DMS153 (cell line): ENCODE measurements at places on chromosomes 3 and 15.
A peak's percentile ranks its signal among the peaks of the same experiment; 100 is the strongest.

GRCh38 chr15:92839696-92840095 is 60.4 kb upstream of the CHD2 start:
- peak; percentile 41 for DNase-seq

- no peak for DNase-seq
These were observed 607.2 kb upstream of the MDFIC2 start for GRCh38 chr3:70919661-70920060.

DNA sequence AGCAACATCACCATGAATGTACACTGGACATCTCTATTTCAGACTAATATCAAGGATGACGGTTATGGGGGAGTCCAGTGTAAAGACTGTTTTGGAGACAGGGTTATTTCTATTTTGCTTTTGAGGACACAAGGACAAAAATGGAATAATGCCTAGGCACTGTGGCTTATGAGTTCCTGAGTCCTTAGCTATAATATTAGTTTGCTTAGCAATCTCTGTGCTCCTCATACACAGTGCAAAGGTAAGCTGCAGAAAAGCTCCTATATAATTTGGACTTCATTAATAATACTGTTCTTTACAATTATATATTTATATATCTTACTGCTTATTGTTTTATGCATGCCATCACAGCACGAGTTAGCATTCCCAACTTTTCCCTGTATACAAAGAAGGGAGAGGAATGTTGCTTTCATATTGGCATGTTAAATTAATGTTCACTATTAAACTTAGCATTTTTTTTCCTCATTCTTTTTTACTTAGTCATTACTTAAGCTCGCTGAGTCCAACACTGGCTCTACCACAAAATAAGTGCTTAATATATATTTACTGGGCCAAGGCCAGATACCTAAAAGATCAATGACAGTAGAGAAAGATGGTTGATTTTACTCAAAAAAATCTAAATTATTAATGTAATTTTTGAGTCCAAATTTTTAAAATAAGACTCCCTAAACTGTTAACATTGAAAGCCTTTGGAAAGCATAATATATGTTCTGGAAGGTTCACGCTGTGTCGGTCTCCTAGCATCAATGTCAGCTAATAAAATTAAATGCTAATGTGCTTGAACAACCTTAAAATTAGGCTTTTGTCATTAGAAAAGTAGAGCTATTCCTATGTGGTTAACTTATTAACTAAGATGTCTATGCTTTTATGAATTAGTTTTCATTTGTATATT is 13.8 kb downstream of the THBS1 start:
- DNase-seq = no peak

GRCh38 chr15:77342807-77343206 is 77.1 kb downstream of the PEAK1 start:
- DNase-seq = no peak

DNA sequence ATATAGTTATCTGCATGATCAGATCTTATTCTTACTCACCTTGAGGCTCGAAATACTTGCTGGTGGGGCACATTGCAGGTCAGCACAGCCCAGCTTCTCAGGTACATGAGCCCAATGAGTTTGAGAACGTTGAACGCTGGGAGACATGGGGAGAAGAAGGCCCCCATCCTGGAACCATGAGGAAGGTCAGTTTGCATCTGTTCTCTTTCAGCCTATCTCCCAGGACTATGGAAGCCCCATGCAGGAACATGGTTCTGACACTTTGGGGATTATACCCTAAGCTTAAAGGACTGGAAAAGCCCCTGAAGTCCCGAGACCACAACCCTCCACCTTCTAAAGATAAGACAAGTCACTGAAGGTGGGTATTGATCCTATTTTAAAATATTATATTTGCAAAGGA is 17.4 kb upstream of the STARD5 start:
- no peak for DNase-seq

DNA sequence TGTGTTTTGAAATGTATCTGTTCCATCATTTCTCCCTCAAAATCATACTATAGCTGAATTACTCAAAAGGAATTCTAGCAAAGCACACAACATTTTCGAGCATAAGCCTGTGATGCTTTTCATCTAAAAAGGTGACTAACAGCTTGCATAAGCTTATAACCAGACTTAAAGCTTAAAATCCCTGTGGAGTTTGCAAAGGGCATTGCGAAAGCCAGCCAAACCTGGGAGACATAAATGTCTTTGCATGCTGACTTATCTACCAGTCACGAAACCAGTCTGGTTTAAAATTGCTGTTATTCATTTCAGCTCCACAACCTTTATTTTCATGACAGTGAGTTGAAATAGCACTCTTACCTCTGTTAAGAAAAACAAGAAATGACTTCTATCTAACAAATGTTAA is 35.6 kb upstream of the LIPC start:
- no peak for DNase-seq

DNA sequence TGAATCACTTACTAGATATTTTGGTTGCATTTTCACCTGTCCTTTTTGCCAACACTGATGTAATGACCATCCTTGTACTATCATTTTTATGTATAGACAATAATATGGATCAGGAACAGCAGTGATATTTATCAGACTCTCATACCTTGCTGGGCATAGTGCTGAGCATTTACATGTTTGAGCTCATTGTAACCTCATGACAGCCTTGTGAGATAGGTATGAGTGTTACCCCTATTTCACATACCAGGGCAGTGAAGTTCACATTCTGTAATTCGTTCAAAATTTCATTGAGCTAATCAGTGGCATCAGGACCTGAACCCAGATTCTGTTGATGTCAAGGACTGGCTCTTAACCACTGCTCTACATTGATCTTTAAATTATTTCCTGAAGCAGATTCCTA is 221.5 kb upstream of the TBL1XR1 start:
- no peak for DNase-seq

DNA sequence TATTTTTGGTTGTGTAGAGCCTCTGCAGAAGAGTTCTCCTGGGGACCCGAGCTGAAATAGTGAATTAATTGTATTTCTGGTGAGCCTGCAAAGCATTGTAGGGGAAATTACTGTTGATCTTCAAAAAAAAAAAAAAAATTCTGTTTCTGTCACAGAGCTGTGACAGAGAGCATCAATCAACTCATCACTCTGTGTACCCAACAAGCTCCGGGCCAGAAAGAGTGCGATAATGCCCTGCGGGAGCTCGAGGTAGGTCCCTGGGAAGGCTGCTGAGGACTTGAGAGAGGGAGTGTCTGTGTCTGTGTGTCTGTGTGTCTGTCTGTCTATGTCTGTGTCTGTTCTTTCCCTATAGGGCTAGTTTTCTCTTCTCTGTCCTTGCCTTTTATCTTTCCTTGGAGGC is 294.4 kb upstream of the TPM1 start:
- no peak for DNase-seq

DNA sequence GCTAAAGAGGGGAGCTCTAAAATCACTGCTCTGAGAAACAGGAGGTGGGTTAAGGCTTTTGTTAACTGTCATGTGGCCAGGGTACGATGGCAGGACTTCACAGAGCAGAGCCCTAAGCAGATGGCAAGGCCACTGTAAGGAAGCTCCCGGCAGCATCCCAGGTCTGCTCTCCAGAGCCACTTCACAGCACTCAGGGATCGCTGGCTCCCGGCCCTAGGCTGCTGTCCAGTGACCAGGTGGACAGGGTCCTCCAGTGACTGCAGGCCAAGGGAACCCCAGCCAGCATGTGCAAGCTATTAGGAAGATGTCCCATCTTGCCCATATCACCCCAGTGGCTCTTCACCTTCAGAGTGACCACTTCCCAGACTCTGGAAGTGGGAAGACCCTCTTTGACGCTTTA is 10.4 kb downstream of the TMEM41A start:
- DNase-seq = no peak

- DNase-seq = no peak
These were observed 151.7 kb downstream of the CLSTN2 start for GRCh38 chr3:140086642-140087041.

GRCh38 chr3:152281133-152281713 is 12.5 kb downstream of the MBNL1 start:
- no peak for DNase-seq

DNA sequence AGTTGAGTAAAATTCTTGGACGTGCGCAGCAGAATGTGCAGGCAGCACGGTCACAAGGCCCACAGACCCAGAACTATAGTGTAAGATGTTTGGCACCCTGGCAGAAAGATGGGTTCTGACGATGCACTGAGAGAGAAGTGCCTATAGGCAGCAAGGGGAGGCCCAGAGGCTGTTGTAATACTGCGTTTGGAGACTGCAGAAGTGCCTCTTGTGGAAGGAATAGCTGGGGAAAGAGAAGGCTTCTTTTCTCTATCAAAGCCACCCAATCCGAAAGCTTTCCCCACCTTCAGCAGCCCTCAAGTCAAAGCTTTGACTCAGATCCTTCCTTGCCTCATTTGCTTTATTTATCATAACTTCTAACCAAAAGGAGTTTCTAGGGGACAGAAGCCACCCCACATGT is 5.2 kb upstream of the SIN3A start:
- no peak for DNase-seq

DNA sequence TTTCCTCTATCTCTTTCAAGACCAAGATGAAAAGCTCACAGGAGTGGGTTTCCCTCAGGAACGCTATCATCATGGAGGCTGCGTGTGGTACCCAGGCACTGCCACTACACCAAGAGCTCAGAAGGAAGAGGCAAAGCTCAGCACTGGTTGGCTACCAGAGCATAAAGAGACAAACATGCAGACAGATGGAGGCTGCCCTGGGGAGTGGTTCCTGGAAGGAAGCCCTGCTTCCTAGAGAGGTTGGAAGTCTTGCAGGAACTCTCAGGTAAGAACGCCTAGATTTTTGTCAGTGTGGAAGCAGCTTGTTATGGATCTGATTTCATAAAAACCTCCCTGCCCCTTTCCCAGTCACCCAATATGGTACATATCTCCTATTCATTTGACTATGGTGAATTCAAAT is 49.9 kb upstream of the ADCY5 start:
- no peak for DNase-seq

DNA sequence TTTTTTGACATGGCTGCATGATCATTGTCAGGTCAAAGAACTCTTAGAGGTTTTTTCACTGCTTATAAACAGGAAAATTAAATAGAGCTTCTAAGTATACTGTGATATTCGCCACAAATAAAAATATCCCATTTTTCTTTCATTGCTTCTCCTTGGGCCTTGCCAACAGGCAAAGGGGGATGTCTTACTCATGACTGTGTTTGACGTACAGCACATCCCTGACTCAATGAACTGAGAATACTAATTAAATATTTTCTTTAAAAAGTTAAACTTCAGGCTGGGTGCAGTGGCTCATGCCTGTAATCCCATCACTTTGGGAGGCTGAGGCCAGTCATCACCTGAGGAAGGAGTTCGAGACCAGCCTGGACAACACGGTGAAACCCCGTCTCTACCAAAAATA is 41.4 kb upstream of the CCDC80 start:
- DNase-seq = no peak

- no peak for DNase-seq
These were observed 96.4 kb upstream of the SMAD3 start for GRCh38 chr15:66968806-66969596.

- DNase-seq = no peak
These were observed 238.7 kb upstream of the BHLHE40 start for GRCh38 chr3:4740397-4741105.
